A549 treated with Hydrocortisone at 1 μM for 4 hours (cell line): ENCODE measurements at places on chromosomes 12 and 14. TPM values are rescaled to one million over a fixed set of nuclear protein-coding genes. Genes with fewer than 3 reads are reported as not detected.

Gene TMEM229B
- total RNA-seq, result 0.13 to 0.40 TPM (median 0.17 TPM) in 5 replicates

Gene ZFHX2
- 0.73 to 1.1 TPM (median 0.82 TPM) in 5 replicates for total RNA-seq

Gene GNPTAB
- total RNA-seq, result 10.7 to 16.2 TPM (median 13.5 TPM) in 5 replicates

Gene SIX6
- total RNA-seq, result not detected in 5 replicates

Gene KCNC2
- not detected in 5 replicates for total RNA-seq

Gene P2RX7
- total RNA-seq, result 0.03 TPM in 1 of 5 replicates, not detected in the others

Gene TBC1D30
- total RNA-seq, result 1.1 to 1.4 TPM (median 1.3 TPM) in 5 replicates

Gene SNRPF
- 110 to 136 TPM (median 117 TPM) in 5 replicates for total RNA-seq

Gene RBM25
- total RNA-seq, result 47.3 to 67.2 TPM (median 52.7 TPM) in 5 replicates

Gene SERPINA9
- not detected in 5 replicates for total RNA-seq

Gene CD69
- total RNA-seq, result not detected in 5 replicates

Gene PLEK2
- total RNA-seq, result 16.6 to 20.6 TPM (median 19.6 TPM) in 5 replicates

Gene MIA2
- total RNA-seq, result 19.4 to 24.6 TPM (median 20.1 TPM) in 5 replicates

Gene KRT7
- total RNA-seq, result 5,165 to 6,050 TPM (median 5,522 TPM) in 5 replicates

Gene AQP2
- total RNA-seq, result not detected in 5 replicates

Gene MYO1H
- not detected in 5 replicates for total RNA-seq

Gene SSTR1
- total RNA-seq, result not detected in 5 replicates

Gene TAS2R46
- not detected in 5 replicates for total RNA-seq

Gene BAZ2A
- 26.6 to 44.1 TPM (median 39.4 TPM) in 5 replicates for total RNA-seq

Gene SLC6A12
- total RNA-seq, result 0.68 to 1.3 TPM (median 0.85 TPM) in 5 replicates

Gene MYF6
- not detected in 5 replicates for total RNA-seq
